Naive thymus-derived CD4-positive, alpha-beta T cell (primary cell): ENCODE measurements at places on chromosomes 4 and X.

- no peak for DNase-seq
Measured at GRCh38 chr4:39369301-39369700, 3.1 kb upstream of the RFC1 start.

- no peak for DNase-seq
Measured at GRCh38 chr4:31548021-31548420, 827.9 kb downstream of the PCDH7 start.

- DNase-seq: no peak
Measured at GRCh38 chr4:94285666-94286065, 57.0 kb downstream of the HPGDS start.

- DNase-seq: no peak
Measured at GRCh38 chrX:49956313-49956712, 33.9 kb downstream of the CLCN5 start.

DNA sequence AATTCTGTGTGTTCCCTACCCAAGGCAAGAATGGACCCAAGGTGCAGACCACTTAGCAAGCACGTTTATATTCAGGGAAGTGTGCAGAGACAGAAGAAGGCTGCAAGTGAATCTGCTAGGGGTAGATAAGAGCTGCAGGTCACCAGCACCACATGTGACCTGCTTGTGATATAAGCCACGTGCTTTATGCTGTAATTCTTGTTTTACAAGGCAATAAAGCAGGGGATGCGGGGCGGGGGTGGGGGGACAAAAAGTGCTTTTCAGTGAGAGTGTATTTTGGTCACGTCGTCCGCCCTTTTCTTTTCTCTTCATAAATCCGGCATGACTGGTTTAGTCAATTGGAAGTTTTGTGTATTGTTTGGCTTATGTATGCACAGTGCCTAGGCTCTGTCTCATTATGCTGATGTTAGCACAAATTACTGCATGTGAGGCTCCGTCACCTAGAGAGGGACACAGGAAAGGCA, 192.7 kb downstream of the RBMX2 start:
- no peak for DNase-seq

- DNase-seq: no peak
Measured at GRCh38 chr4:144739511-144740033, 93.6 kb downstream of the HHIP start.

- no peak for DNase-seq
Measured at GRCh38 chrX:108270739-108271396, 167.4 kb downstream of the COL4A6 start.

DNA sequence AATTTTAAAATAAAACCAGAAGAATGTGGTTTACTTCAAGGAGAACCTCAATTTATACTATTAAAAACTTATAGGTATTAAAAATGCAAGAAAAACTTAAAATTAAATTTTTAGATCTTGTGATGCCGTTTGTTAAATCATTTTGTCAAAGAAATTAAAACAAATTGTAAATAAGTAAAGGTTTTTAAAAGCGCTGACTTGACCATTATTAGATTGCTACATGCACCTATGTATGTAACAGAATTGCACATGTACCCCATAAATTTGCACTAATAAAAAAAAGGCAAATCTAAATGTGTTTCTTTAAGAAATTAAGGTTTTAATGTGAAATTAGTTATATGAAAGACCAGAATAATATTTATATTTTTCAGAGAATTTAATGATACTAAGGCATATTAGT, 156.1 kb downstream of the LARP7 start:
- no peak for DNase-seq

- DNase-seq: no peak
Measured at GRCh38 chr4:1408418-1408817, 2.2 kb upstream of the NKX1-1 start.

- no peak for DNase-seq
Measured at GRCh38 chr4:182492423-182492822, 249.2 kb downstream of the TENM3 start.

GRCh38 chrX:129529685-129530281, 6.5 kb upstream of the SMARCA1 start:
- DNase-seq: no peak
